ENCODE measurements at places on chromosomes 7 and 10. TPM values are rescaled to one million over a fixed set of nuclear protein-coding genes. Genes with fewer than 3 reads are reported as not detected.

- no peaks in the 10 kb centered on the region for H3K4me1 ChIP-seq
- H3K36me3 ChIP-seq, result no peaks in the 10 kb centered on the region
- H3K27ac ChIP-seq, result no peak overlapping the region
- H3K4me3 ChIP-seq, result no peak overlapping the region
- DNase-seq, result no peak
- no peaks in the 10 kb centered on the region for H3K27me3 ChIP-seq
Observed at GRCh38 chr10:5559642-5560141, 34.9 kb downstream of the CALML3 start.

DNA sequence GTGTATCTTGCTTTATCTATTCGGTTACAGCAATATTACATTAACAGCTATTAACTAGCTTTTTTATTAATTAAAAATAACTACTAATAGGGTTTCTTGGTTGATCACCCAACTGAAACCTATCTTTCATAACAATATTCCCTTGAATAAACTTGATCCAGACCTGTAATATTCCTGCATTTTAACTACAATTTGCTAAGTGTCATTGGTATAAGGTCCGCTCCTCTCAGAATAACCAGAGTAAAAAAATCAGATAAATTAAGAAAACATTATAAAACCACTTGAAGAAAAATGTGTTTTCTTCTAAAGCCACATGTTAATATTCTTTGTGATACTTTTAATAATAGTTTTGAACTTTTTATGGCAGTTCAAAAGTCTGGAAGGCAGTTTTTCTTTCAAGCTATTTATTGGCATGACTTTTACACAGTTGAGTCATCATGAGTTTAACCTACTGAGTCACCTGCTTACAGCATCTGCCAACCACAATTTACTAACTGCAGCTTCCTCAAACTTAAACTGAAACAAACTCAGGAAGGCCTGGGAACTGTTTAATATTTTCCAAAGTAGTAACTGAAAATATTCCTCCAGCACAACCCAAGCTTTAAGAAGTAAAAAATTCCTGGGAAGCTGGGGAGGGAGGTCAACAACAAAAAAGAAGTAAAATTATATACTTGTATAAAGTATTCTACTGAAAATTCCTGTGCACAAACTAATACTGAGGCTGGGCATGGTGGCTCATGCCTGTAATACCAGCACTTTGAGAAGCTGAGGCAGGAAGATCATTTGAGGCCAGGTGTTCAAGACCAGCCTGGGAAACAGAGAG lies 103.2 kb downstream of the NRBF2 start:
- H3K27me3 ChIP-seq, result no peaks in the 10 kb centered on the region
- H3K27ac ChIP-seq, result no peak overlapping the region
- H3K4me3 ChIP-seq, result no peak overlapping the region
- H3K36me3 ChIP-seq, result peaks cover 9% of the 10 kb centered on the region
- DNase-seq, result no peak

GRCh38 chr7:37943905-37944736 lies 23.7 kb downstream of the EPDR1 start:
- no peaks in the 10 kb centered on the region for H3K4me1 ChIP-seq
- no peak for DNase-seq
- no peaks in the 10 kb centered on the region for H3K36me3 ChIP-seq
- H3K27me3 ChIP-seq, result no peaks in the 10 kb centered on the region
- no peak overlapping the region for H3K4me3 ChIP-seq

GRCh38 chr7:43890468-43890867 lies 15.9 kb downstream of the URGCP start:
- H3K4me1 ChIP-seq, result no peaks in the 10 kb centered on the region
- H3K27ac ChIP-seq, result no peak overlapping the region
- no peaks in the 10 kb centered on the region for H3K27me3 ChIP-seq
- DNase-seq, result no peak

- H3K4me3 ChIP-seq, result no peak overlapping the region
- no peak for DNase-seq
- no peak overlapping the region for H3K27ac ChIP-seq
- H3K4me1 ChIP-seq, result peaks cover 2% of the 10 kb centered on the region
- no peaks in the 10 kb centered on the region for H3K27me3 ChIP-seq
- no peaks in the 10 kb centered on the region for H3K36me3 ChIP-seq
Observed at GRCh38 chr10:91741356-91741755, 56.9 kb upstream of the TNKS2 start.

GRCh38 chr10:89649051-89649450 lies 4.0 kb upstream of the PANK1 start:
- no peaks in the 10 kb centered on the region for H3K27me3 ChIP-seq
- H3K27ac ChIP-seq, result no peak overlapping the region
- H3K4me3 ChIP-seq, result no peak overlapping the region
- DNase-seq, result no peak
- H3K36me3 ChIP-seq, result peaks cover 10% of the 10 kb centered on the region
- H3K4me1 ChIP-seq, result peaks cover 4% of the 10 kb centered on the region

GRCh38 chr7:252981-253380 lies 37.0 kb upstream of the FOXL3 start:
- no peak overlapping the region for H3K4me3 ChIP-seq
- H3K27ac ChIP-seq, result no peak overlapping the region
- no peaks in the 10 kb centered on the region for H3K27me3 ChIP-seq
- no peaks in the 10 kb centered on the region for H3K4me1 ChIP-seq
- no peak for DNase-seq

DNA sequence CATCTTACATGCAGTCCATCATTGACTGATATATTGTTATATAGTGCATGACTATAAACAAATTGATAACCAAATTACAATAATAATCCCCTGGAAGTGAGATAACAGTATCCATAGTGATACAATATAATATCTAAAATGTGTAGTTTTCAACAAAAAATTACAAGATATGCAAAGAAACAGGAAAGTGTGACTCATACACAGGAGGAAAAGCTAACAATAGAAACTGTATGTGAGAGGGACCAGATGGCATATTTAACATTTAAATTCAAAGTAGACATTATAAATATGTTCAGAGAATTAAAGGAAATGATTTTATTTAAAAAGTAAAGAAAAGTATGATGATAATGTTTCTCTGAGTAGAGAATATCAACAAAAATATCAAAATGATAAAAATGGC lies 8.0 kb downstream of the OR9A2 start:
- H3K36me3 ChIP-seq, result no peaks in the 10 kb centered on the region
- no peak for DNase-seq
- H3K27ac ChIP-seq, result no peak overlapping the region
- H3K4me1 ChIP-seq, result no peaks in the 10 kb centered on the region
- H3K27me3 ChIP-seq, result no peaks in the 10 kb centered on the region

DNA sequence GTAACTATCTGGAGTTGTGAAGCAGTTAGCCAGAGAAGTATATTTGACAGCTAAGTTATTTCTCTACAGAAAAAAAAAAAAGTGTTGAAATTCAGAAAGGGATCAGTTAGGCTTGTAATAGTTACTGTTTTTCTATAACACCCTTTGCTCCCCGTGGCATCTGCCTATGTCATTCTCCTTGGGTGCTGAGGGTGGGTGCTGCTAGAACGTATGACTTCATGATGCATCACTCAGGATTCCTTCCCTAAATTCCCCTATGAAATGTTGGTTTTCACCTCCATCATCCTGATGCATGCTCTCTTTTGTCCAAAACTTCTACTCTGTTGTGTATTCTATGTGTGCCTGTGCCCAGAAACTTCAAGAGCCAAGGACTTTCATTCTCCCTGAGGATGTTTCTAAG lies 536.4 kb downstream of the GRM8 start:
- H3K36me3 ChIP-seq, result no peaks in the 10 kb centered on the region
- H3K27ac ChIP-seq, result no peak overlapping the region
- H3K4me3 ChIP-seq, result no peak overlapping the region

DNA sequence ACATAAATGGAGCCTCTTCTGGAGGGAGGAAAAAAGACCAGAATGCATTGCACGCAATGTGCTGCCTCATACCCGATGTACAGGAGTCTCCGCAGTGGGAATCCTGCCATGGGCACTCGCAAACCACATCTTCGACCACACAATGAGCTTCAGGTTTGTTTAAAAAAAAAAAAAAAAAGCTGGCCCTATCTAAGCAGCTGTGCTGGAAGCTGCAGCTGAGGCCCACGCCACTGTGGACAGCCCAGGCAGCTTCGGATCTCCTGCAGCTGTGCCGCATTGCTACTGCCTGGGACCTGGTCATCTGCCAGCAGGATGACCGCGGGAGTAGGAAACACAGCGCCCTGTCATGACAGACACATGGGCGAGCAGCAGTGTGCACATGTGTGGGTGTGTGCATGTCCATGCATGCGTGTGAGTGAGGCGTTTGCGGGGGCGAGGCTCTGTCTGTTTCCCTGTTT lies 26.0 kb downstream of the EN2 start:
- no peak overlapping the region for H3K27ac ChIP-seq
- H3K4me3 ChIP-seq, result no peak overlapping the region
- peaks cover 3% of the 10 kb centered on the region for H3K27me3 ChIP-seq
- no peaks in the 10 kb centered on the region for H3K4me1 ChIP-seq
- H3K36me3 ChIP-seq, result peaks cover 3% of the 10 kb centered on the region

DNA sequence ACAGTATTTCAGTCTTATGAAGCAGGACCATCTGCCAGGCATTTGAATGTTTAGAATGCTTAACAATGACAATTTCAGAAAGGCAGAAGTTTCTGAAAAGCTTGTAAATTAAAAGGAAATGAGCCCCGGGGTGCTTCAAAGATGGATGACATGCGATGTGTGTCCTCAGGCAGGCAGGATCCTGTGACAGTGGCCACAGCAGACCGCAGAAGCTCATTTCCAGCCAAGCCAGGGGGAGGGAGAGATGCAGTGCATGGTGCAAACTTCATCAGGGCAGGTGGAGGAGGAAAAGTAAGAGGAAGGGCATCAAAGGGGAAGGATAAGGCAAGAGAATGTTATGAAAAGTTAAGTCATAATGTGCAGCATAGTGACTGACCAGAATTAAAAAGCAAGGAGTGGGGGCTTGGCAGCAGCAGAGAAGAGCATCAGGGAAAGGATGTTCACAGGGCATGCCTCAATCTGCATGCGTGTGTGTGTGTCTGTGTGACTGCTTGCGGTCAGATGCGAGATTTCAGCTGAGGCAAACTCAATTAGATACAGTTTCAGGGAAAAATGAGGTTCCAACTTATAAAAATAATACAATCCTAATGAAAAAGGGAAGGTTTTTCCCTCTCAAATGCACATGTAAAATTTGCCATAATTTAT lies 173.7 kb downstream of the COBL start:
- H3K4me3 ChIP-seq, result no peak overlapping the region
- peaks cover 20% of the 10 kb centered on the region for H3K36me3 ChIP-seq
- H3K4me1 ChIP-seq, result no peaks in the 10 kb centered on the region
- no peak for DNase-seq
- no peak overlapping the region for H3K27ac ChIP-seq

GRCh38 chr7:125678771-125679170 lies 749.1 kb upstream of the POT1 start:
- DNase-seq, result no peak
- H3K36me3 ChIP-seq, result no peaks in the 10 kb centered on the region
- no peaks in the 10 kb centered on the region for H3K4me1 ChIP-seq

DNA sequence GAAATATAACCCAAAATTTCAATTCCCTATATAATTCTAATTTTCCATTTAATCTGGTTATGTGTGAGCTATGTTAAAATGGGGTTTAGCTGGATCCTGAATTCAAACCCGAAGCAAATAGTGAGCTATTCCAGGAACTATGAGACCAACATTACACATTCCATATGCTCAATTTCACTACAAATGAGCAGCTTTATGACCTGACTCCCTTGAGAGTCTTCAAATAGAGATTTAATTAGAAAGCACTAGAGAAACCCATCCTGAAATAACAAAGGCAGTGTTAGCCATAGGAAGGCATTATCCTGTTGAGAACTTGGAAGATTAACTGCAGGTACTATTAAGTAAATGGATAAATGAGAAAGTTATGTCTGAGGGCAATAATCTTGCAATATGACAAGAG lies 890.0 kb downstream of the GRM8 start:
- no peak overlapping the region for H3K4me3 ChIP-seq
- DNase-seq, result no peak
- no peaks in the 10 kb centered on the region for H3K4me1 ChIP-seq

- H3K4me3 ChIP-seq, result no peak within 1 kb of the TSS
- no peaks in the 10 kb centered on the region for H3K4me1 ChIP-seq
- H3K27me3 ChIP-seq, result peaks cover 95% of the 10 kb centered on the region
- H3K27ac ChIP-seq, result no peak within 1 kb of the TSS
Observed at GRCh38 chr7:27165089-27165995, at the start of gene HOXA9. Gene HOXA9, minus strand, starts transcription at chr7:27165537. Its CDS starts 80 bp downstream, at chr7:27165457.

AASS gene
- total RNA-seq, result 398 TPM

UCN3 gene
- total RNA-seq, result not detected

CRHR2 gene
- total RNA-seq, result 0.07 TPM

KCP gene
- 5.3 TPM for total RNA-seq

Data from H9 (cell line).